Heart left ventricle (tissue), 16 donors: ENCODE measurements at places on chromosomes 3 and 15. TPM values are rescaled to one million over a fixed set of nuclear protein-coding genes. Genes with fewer than 3 reads are reported as not detected.
A peak's percentile ranks its signal among the peaks of the same experiment; 100 is the strongest.

ZDHHC19 gene
- total RNA-seq = not detected

DNA sequence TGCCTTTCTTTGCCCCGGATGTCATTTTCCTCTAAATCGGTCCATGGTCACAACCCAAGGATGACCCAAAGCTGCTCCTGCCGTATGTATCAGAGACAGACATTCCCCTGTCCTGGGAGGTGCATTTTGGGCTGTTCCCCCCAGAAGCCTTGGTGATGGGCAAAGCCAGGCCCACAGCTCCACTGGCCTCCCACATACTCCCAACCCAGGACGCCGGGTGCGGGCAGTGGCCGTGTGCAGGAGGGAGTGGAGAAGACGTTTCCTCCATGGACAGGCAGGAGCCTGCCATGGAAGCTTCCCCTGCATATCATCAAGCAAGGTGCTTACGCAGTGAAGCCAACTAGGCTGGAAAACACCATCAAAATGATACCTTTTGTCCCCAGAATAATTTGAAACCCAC is 175.0 kb downstream of the ATP10A start:
- no peak for DNase-seq
- no peaks in the 10 kb centered on the region for H3K36me3 ChIP-seq
- H3K27me3 ChIP-seq = no peaks in the 10 kb centered on the region
- peaks cover 21% of the 10 kb centered on the region for H3K4me1 ChIP-seq
- H3K4me3 ChIP-seq = no peak overlapping the region

RTP3 gene
- total RNA-seq = not detected

DNA sequence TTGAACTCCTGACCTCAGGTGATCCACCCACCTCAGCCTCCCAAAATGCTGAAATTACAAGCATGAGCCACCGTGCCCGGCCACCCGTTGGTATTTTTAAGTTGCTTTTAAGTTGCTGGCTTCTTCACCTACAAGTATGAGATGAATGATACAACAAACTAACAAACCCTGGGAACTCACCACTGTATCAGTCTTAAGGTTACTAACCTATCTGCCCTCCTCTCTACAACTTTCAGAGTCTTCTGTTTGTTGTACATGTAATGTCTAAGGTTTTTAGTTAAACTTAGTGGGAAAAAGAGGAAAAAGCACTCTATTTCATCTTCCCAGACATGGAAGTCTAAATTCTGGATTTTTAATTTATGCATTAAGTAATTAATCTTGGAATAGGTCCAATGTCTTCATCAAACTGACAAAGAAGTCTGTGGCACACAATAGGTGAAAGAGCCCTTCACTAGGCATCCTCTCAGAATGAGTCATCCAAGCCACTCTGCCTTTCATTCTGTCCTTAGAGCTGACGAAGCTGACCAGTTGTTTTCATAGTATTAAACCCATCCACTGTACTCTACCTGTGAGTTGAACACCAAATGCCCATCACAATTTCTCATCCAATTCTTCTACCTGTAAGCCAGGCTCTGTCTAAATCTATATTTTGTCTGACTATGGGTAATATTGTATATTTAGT is 936.1 kb downstream of the TUSC7 start:
- no peaks in the 10 kb centered on the region for H3K27me3 ChIP-seq
- no peak overlapping the region for H3K27ac ChIP-seq
- H3K4me1 ChIP-seq = no peaks in the 10 kb centered on the region
- no peaks in the 10 kb centered on the region for H3K36me3 ChIP-seq
- no peak overlapping the region for H3K4me3 ChIP-seq

DNA sequence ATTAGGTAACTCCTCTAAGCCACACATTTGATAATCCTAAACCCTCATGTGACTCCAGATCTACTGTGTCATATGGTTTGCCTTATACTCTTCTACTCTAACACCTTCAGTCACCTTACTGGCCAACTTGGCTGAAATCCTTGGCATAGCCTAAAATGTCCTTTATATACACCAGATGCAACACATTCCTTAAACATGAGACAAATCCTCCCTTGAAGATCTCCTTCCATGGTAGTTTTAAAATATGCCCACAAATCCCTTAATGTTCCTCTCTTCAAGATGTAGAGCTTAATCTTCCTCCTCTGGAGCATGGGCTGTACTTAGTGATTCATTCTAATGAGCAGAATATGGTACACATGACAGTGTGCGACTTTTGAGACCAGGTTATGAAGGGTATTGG is 238.9 kb downstream of the SUCLG2 start:
- H3K27me3 ChIP-seq = no peaks in the 10 kb centered on the region
- H3K4me3 ChIP-seq = no peak overlapping the region
- H3K36me3 ChIP-seq = no peaks in the 10 kb centered on the region
- H3K27ac ChIP-seq = no peak overlapping the region

DNA sequence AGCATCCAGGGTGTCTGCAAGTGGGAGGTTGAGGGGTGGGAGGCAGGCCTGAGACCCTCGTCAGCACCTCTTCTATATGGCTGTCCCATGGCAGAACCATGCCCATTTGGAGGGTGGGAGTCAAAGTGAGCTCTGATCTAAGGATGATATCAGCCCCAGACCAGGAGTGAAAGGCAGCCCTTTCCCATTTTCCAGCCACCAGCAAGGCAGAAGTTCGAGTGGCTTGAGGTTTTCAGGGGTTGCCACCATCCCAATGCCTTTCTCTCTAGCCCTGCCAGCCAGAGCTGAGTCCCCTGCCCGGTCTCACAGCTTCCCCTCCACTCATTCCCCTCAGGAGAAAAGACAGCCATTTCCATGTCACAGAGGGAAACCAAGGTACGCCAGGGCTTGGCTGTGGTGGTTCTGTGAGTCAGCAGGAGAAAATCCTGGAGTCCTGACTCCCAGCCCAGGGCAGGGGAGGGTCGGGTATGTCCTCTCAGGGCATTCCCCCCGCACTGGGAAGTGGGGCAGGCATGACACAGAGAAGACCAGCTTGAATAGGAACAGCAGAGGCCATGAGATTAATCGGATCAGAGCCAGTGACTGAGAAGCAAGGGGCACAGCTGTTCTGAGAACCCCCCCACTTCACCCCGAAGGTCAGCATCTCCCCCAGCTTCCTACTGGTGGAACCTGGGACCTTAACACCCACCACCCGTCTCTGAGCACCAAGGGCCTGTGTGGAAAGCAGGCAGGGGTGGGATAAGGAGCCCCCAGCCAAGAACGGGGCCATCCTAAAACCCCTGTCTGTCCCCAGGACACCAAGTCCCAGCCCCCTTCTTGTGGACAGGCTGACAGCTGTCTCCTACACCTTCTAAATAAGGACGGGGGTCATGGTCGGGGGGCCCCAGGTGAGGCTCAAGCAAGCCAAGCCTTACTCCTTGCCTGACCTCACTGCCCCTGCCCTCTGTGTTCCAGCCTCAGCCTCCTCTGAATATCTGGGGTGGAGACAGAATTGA is 965 bp upstream of the SLC38A3 start:
- peaks cover 16% of the 10 kb centered on the region for H3K27me3 ChIP-seq
- H3K4me3 ChIP-seq = no peak overlapping the region
- H3K27ac ChIP-seq = peak overlapping the region; percentile 82
- peaks cover 5% of the 10 kb centered on the region for H3K4me1 ChIP-seq
- DNase-seq = no peak

GRCh38 chr15:55998478-55998877 is 5.1 kb upstream of the NEDD4 start:
- H3K27me3 ChIP-seq = no peaks in the 10 kb centered on the region
- H3K4me3 ChIP-seq = no peak overlapping the region
- H3K4me1 ChIP-seq = peaks cover 7% of the 10 kb centered on the region
- DNase-seq = no peak

GRCh38 chr15:65917407-65917756 is 48.1 kb downstream of the RAB11A start:
- H3K4me1 ChIP-seq = peaks cover 6% of the 10 kb centered on the region
- no peak overlapping the region for H3K4me3 ChIP-seq
- no peaks in the 10 kb centered on the region for H3K36me3 ChIP-seq
- no peak for DNase-seq
- H3K27me3 ChIP-seq = no peaks in the 10 kb centered on the region

ZNF860 gene
- total RNA-seq = not detected

TMEM43 gene
- total RNA-seq = 30.5 TPM

GRCh38 chr3:193819117-193820010 is 226.4 kb downstream of the OPA1 start:
- no peak overlapping the region for H3K4me3 ChIP-seq
- no peaks in the 10 kb centered on the region for H3K27me3 ChIP-seq
- H3K36me3 ChIP-seq = no peaks in the 10 kb centered on the region
- H3K4me1 ChIP-seq = peaks cover 3% of the 10 kb centered on the region
- no peak for DNase-seq

DNA sequence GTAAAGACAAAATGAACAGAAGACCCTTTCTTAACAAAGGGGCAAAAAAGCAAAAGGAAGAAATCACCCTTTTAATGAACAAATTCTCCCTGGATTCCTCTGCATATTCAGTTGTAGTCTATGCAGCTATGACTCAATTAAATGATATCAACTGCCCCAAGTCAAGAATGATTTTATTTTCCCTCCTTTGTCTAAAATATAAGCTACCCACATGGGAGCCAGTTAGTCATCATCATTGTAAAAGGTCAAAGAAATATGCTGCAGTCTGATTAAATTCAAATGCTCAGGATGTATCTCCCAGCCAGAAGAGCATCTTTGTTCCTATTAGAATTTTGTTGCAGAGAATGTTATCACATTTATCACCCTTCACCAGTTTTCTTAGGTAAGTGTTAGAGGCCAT is 84.0 kb downstream of the SST start:
- no peak overlapping the region for H3K27ac ChIP-seq
- DNase-seq = no peak
- no peaks in the 10 kb centered on the region for H3K36me3 ChIP-seq
- no peak overlapping the region for H3K4me3 ChIP-seq
- H3K27me3 ChIP-seq = peaks cover 3% of the 10 kb centered on the region
- H3K4me1 ChIP-seq = peaks cover 2% of the 10 kb centered on the region

- H3K36me3 ChIP-seq = no peaks in the 10 kb centered on the region
- no peaks in the 10 kb centered on the region for H3K27me3 ChIP-seq
- peak; percentile 34 for DNase-seq
- no peak overlapping the region for H3K27ac ChIP-seq
- no peaks in the 10 kb centered on the region for H3K4me1 ChIP-seq
Observed at GRCh38 chr15:55007561-55007960, 189.2 kb downstream of the RSL24D1 start.

- H3K36me3 ChIP-seq = no peaks in the 10 kb centered on the region
- no peaks in the 10 kb centered on the region for H3K4me1 ChIP-seq
- no peaks in the 10 kb centered on the region for H3K27me3 ChIP-seq
Observed at GRCh38 chr3:74332165-74332564, 282.3 kb downstream of the CNTN3 start.

SLC22A13 gene
- not detected for total RNA-seq

GRCh38 chr3:105538483-105538882 is 171.8 kb downstream of the ALCAM start:
- no peaks in the 10 kb centered on the region for H3K27me3 ChIP-seq
- no peaks in the 10 kb centered on the region for H3K4me1 ChIP-seq
- H3K4me3 ChIP-seq = no peak overlapping the region
- no peak for DNase-seq
- no peak overlapping the region for H3K27ac ChIP-seq
